Ovary (tissue), 10 donors: ENCODE measurements at places on chromosomes 2 and 18. TPM values are rescaled to one million over a fixed set of nuclear protein-coding genes. Genes with fewer than 3 reads are reported as not detected.

DNA sequence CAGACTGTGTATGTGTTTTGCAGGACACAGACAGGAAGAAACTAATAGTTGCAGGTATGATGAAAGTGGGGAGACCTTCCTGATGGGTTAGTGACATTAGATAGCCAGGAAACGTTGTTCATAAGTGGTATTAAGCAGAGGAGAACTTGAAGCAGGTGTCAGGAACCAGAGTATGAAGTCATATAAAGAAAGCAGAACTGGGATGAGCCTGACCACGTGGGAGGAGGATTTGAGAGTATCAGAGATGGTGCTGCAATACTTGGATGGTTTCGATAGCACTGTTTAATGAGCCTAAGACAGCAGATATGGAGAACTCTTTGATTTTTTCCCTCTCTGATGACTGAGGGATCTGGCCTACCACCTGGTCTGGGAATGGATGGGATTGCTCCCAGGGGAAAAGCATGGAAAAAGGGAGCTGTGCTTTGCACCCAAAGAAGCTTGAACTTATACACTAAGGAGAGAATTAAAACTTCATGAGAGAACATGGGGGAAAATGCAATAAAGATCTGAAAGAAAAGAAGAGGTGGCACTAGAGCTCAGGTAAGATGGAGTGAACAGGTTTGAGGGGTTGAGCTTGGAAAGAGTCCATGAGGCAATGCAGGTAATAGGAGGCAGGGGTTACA is 226.0 kb upstream of the LRRTM1 start:
- DNase-seq, result no peak

- no peak for DNase-seq
Observed at GRCh38 chr18:48891721-48892120, 59.0 kb downstream of the SMAD7 start.

- no peak for DNase-seq
Observed at GRCh38 chr2:12064153-12064552, 317.7 kb downstream of the LPIN1 start.

RTP5 gene
- total RNA-seq, result 0.10 TPM

DNA sequence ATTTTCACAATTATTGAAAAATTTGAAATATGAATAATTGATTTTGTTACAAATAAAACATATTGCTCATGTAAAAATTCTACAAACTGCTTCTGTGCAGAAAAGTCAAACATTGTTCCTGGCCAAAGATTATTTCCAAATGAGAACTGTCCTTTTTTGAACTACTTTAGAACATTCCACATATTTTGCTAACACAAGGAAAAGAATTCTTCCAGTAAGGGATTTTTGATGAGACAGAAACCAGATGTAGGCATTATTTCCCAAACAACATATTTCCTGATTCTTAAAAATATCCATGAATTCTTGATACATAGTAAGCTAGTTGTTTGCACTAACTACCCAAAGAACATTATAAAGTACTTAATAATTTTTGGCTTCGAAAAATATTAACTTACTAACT is 715.2 kb downstream of the CCDC85A start:
- no peak for DNase-seq

DNA sequence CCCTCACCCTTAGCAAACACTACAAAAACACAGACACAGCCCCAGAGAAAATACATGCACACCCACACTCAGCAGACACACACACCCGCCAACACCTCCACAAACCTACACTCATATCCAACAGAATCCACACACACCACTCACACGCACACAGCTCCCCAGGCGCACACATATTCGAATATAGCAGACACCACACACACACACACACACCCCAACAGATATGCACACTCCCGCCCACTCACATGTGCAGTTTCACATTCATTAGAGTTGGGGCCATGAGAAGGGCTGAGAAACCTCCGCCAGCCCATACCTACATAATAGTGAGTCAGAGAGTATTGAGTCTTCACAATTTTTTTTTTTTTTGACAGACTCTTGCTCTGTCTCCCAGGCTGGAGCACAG is 29.4 kb upstream of the NOTO start:
- no peak for DNase-seq

- DNase-seq, result no peak
Observed at GRCh38 chr2:144471305-144472045, 48.4 kb downstream of the ZEB2 start.

DNA sequence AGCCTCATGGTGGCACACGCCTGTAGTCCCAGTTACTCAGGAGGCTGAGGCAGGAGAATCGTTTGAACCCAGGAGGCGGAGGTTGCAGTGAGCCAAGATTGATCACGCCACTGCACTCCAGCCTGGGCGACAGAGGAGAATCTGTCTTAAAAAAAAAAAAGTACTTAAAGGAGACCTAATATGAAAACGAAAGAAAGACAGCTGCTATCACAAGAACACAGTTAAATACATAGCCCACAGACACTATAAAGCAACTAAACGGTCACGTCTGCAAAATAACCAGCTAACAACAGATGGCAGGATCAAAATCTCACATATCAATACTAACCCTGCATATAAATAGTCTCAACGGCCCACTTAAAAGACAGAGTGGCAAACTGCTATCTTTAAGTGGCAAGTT is 43.9 kb upstream of the TACR1 start:
- no peak for DNase-seq

DNA sequence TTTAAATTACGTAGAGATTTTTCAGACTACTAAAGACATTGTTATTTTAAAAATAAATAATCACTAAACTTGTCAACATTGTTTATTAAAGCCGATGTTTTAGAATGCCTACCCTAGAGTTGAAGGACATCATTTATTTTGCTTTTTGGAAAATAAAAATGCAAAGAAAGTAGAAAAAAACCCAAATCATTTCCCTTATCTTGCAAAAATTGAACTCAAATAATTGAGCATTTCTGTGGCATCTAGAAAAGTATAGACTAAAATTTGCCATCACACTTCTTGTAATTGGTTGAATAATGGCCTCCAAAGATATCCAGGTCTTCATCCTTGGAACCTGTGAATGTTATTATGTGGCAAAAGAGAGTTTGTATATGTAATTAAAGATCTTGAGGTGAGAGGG is 9.7 kb upstream of the NEDD4L start:
- DNase-seq, result no peak

DNA sequence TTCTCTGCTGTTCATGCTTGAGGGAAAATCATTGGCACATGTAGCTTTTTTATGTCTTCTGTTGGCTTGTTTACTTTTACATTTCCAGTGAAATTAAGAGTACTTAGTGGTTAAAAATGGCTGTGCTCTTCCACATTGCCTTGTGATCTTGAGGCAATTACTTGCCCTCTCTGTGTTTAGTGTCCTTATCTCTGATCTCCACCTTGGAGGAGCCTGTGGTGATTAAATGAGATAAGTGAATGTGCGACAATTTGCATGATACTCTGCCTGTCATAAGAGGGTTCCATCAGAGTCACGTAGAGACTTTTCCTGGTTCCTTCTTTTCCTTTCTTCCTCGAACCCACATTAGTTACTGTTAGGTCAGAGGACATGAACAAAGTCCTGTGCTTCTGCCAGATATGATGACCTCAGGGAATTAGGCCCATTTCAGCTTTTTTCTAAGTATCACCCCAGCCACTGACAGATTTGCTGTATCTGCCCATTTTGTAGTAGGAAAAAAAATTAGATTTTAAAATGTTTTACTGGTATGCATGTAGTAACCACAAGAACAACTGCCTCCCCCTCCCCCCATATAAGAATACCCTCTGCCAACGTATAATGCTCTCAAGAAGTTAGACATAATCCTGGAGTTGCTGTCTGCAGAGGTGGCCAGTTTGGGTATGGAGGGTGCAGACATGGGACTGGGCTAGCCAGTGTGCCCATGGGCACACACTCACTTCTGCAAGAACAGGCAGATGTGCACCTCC is 51.9 kb downstream of the TET3 start:
- no peak for DNase-seq
